ENCODE measurements at places on chromosomes 4 and X.
A peak's percentile ranks its signal among the peaks of the same experiment; 100 is the strongest.

- DNase-seq, result no peak
Measured at GRCh38 chrX:65136424-65136823, 160.2 kb upstream of the ZC4H2 start.

- no peak for DNase-seq
Measured at GRCh38 chr4:29900336-29900735, 819.8 kb upstream of the PCDH7 start.

DNA sequence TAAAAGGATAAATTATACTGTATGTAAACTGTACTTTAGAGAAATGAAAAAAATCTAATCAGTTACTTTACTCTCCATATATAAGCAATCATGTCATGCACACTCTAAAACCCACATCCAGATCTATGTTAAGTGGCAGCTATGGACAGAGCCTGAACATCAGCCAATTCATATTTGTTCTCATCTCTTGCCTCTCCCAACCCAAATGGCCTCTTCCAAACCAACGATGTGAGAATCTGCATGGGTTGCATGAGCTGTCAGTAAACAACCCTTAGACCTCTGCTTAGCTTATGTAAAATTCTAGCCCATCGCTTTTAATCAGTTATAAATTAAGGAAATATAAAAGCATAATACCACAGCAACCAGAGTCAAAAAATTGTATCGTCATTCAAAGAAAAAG, 288.7 kb upstream of the INTU start:
- DNase-seq, result no peak

DNA sequence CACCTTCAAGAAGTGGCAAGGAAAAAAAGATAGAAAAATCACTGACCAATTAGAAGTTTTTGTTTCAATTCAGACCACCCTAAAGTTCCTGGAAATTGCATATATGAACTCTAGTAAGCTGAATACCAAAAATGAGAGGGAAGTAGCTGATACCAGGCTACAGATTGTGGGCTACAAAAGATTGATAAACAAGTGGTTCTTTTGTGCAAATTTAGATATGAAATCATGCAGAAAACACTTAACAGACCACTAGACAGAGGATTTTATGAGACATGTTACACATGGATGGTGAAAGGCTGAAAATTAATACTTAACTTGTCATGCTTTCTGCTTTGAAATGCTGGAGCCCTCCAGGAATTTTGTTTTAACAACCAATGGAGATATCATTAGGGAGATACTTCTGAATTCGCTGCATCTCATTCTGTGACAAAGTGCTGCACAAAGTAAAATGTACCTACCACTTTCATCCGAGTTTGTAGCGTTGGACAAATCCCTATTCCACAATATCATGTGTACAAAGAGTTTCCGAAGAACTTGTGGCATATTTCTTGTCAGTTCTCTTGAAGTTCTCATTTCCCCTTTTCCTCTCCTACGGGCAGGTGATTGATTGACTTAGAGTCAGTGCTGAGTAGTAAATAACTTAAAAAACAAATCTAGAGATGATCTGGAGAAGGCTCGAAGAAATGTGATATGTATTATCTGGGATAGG, 235.0 kb downstream of the PALLD start:
- DNase-seq, result no peak

DNA sequence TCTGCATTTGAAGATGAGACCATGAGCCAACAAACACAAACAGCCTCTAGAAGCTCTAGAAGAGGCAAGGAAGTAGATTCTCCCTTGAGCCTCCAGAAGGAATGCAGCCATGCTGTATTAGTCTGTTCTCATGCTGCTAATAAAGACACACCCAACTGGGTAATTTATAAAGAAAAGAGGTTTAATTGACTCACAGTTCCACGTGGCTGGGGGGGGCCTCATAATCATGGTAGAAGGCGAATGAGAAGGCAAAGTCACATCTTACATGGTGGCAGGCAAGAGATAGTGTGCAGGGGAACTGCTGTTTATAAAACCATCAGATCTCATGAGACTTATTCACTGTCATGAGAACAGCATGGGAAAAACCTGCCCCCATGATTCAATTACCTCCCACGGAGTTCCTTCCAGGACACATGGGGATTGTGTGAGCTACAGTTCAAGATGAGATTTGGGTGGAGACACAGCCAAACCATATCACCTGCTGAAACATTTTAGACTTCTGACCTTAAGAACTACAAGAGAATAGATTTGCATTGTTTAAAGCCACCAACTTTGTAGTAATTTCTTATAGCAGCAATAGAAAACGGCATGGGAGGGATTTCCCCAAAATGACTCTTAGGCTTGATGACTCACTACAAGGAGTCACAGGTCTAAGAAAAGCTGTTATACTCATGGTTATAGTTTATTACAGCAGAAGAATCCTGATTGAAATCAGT, 284.4 kb upstream of the SFRP2 start:
- DNase-seq, result peak; percentile 19

- DNase-seq, result no peak
Measured at GRCh38 chrX:106249706-106250379, 81.7 kb downstream of the PWWP3B start.

DNA sequence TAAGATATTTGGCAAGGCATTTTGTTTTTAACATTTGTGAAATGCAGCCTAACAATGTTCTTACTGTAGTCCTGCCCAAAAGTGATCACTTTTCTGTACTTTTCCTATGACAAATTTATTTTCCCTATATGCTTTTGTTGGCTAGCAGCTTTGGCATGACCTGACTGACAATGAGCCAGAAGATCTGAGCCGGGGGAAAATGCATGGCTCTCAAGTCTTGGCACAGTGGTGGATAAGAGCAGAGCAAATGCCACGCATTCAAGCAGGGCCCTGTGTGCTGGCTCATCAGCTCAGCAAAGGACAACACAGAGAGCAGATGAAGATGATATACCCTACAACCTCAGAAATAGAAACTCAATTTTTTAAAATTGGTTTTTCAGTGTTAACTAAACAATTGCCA, 187.3 kb downstream of the ANAPC10 start:
- DNase-seq, result no peak

- DNase-seq, result no peak
Measured at GRCh38 chrX:13667919-13668318, 15.0 kb downstream of the TCEANC start.

GRCh38 chrX:21838937-21839333, 482 bp upstream of the MBTPS2 start:
- DNase-seq, result peak; percentile 42

- peak; percentile 60 for DNase-seq
Measured at GRCh38 chrX:3161681-3162080, 120.4 kb downstream of the ARSF start.

DNA sequence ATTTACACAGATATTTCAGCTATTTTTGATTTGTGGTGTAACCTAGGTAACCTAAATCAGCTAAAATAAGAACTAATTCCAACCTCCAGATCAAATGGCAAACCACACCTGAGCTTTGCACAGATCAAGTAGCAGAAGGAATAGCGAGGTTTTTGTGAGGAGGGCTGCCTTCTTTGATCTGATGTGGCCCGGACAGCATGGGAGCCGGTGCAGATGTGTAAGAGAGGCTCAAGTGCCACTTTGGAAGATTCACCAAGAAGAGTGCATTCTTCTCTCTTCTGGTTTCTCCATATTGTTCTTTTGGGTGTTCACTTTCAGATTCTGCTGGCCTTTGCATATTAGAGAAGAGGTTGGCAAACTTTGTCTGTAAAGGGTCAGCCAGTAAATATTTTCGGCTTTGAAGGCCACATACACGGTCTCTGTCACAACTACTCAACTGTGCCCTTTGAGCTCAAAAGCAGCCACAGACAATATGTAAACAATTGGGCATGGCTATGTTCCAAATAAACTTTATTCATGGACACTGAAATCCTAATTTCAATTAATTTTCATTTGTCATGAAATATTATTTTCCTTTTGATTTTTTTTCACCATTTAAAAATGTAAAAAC, 78.9 kb upstream of the FAM9C start:
- no peak for DNase-seq

DNA sequence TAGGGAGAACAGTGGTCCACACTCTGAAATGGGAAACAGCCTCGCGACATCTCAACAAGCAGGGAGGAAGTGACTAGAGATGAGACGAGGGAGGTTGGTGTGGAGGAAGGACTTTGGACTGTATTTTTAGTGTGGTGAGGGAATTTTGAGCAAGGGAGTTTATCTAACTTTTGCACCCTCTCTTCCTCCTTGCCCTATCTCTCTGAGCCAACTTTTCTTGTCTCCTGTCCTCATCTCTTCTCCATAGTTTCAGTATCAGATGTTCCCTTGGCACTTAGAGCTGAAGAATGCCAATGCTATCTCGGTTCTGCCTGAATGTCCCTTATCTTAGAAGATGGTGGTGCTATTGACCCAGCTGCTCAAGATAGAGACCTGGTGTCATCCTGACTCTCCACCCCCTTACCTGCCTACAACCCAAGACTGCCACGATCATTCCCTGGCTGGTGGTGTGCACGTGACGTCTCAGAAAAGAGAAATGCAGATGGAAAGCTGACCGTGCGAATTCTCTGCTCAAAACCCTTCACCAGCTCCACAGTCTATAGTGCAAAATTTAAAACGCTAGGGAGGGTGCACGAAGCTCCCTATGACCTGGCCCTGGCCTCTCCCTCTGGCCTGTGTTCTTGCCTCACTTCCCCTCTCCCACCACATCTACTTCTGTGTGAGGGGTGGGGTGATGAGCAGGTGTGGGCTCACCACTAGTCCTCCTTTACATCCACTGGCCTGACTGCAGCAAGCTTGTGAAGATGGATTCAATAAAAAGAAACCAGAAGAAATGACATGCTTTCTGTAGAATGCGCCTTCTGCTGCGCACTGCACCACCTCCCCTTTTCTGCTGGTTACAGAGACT, 20.9 kb downstream of the MPP1 start:
- no peak for DNase-seq

DNA sequence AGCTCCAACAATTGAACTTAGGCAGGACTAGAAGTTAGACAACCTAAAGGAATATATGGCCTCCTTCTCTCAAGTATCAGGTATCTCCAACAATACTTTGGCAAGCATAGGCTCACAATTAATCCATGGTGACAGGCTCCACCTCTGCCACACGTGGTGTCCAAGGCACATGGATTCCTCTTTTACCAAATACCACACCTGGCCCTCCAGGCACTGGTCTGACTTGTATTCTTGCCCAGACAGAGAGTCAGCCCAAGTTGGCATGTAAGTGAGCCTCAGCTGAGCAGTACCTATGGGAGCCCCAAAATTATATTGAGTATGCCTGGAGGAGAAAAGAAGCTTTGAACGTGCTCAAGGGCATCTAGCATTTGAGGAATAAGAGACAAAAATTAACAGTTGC, 19.6 kb downstream of the SRPX2 start:
- DNase-seq, result no peak
